ENCODE measurements at places on chromosomes 4 and X. TPM values are rescaled to one million over a fixed set of nuclear protein-coding genes. Genes with fewer than 3 reads are reported as not detected.
A peak's percentile ranks its signal among the peaks of the same experiment; 100 is the strongest.

SPATA4 gene
- total RNA-seq, result not detected

- DNase-seq, result no peak
Measured at GRCh38 chrX:34810364-34810763, 132.2 kb upstream of the FAM47B start.

GRCh38 chrX:68842781-68843581, 14.2 kb downstream of the EFNB1 start:
- no peak for DNase-seq

LETM1 gene
- total RNA-seq, result 28.1 TPM

DNA sequence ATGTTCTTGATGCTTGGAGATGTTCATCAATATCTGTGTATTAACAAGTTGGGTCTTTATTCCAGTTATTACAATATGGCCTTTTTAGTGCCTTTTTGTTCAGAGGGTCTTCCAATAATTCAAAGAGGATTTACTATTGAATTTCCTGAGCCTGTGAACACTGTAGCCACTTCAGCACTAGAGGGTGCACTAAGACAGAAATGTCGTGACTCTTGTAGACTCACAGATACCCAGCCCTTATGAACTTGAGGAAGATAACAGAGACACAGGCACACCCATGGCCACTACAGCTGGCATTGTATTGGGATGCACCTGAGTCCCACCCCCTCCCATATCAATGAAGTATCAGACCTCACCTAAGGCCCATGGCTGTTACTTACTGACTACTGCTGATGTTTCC, 54.4 kb upstream of the ACTRT1 start:
- DNase-seq, result peak; percentile 14

DNA sequence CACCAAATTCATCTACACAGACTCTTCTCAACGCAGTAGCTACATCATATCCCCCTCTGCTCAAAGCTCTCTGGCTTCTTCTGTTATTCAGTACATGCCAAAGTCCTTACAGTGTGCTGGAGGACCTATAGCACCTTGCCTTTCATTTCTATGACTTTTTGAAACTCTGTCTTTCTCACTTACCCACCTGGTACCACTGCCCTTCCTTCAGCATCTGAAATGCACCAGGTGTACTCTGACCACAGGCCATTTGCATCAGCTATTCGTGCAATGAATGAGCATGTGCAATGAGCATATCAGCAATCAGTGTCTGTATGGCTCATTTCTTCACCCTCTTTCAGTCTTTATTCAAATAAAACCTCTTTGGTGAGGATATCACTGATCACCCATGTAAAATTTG, 399.9 kb downstream of the RAB28 start:
- no peak for DNase-seq

RAB9B gene
- total RNA-seq, result not detected

DNA sequence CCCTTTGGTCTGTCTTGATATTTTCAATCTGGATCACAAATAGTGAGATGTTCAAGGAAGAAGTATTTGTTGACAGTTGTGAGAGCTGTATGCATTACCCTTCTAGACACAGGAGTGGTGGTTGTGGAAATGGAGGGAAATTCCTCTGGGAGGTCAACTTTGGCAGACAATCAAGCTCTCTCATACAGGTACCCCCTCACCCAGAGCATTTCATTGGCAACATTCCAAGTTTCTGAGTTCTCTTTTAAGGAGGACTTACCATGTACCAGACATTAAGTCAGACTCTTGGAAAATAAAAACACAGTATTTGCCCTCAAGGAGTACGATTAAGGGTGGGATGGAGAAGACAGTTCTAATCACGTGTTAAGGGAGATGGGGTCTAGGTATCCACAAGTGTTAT, 45.3 kb downstream of the KLHL15 start:
- DNase-seq, result no peak
